Activated naive CD4-positive, alpha-beta T cell treated with anti-CD3 and anti-CD28 coated beads for 36 hours (primary cell): ENCODE measurements at places on chromosomes 3 and 15. TPM values are rescaled to one million over a fixed set of nuclear protein-coding genes. Genes with fewer than 3 reads are reported as not detected.

Gene FANCD2OS
- total RNA-seq = not detected

Gene CSTA
- total RNA-seq = not detected

Gene BFSP2
- total RNA-seq = not detected

Gene GOLGA6L7
- not detected for total RNA-seq

Gene C3orf49
- not detected for total RNA-seq

Gene C3orf20
- total RNA-seq = 0.12 TPM

Gene TPRG1
- 0.55 TPM for total RNA-seq

Gene PARP15
- total RNA-seq = 5.1 TPM

Gene CDHR4
- not detected for total RNA-seq

Gene CLRN1
- not detected for total RNA-seq

Gene PSMD6
- 101 TPM for total RNA-seq

Gene LMAN1L
- not detected for total RNA-seq
